Thyroid gland (tissue), 4 donors: ENCODE measurements at places on chromosomes 12 and 14.

- peak; percentile 94 for DNase-seq
These were observed 74.3 kb downstream of the SUSD6 start for GRCh38 chr14:69685716-69686115.

DNA sequence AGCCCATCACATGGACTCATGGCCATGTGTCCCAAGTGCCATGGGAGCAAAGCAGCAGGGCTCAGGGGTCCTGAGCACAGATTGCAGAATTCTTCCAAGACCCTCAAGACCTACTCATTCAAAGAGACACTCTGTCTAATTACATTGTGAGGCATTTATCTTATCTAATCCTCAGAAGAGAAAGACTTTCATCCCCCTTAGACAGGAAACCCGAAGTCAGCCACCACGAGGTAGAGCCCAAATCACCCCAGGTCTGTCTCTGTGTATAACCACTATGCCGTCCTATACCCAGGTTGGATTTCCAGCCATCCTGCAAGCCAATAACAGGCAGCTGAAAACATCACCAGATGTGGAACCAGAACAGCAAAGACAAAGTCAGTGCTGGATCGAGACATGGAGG is 8.9 kb upstream of the BCL11B start:
- no peak for DNase-seq

GRCh38 chr12:83015390-83016217 is 328.9 kb downstream of the TMTC2 start:
- peak; percentile 35 for DNase-seq

- DNase-seq = no peak
These were observed 10.3 kb downstream of the ZBTB39 start for GRCh38 chr12:56995930-56996496.

DNA sequence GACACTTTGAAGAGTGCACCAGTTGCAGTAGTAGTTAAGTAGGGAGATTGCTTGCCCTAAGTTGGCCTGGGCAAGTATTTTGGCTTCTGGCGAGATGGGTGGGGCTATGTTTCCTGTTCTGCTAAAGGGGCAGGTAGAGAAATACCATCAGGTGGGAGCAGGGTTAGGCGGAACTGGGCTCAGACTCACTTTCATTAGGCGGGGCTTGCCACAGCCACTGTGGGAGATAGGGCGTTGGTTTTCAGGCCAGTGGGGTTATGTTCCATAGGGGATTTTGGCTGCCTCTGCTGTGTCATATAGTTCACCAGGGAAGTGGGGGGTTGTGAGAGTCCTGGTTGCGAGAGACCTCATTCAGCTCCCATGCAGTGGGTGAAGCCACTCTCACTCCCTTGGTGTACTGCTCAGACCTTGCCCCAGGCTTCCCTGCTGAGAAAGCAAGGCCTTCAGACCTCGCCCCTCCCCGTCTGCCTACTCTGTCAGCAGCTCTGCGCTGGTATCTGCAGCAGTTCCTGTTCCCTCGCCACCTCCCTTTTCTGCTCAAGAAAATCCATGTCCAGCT is 43.3 kb downstream of the AEBP2 start:
- no peak for DNase-seq

GRCh38 chr12:111269718-111270117 is 99.2 kb downstream of the PHETA1 start:
- no peak for DNase-seq

GRCh38 chr14:20622816-20623291 is 18.6 kb downstream of the OR6S1 start:
- no peak for DNase-seq

DNA sequence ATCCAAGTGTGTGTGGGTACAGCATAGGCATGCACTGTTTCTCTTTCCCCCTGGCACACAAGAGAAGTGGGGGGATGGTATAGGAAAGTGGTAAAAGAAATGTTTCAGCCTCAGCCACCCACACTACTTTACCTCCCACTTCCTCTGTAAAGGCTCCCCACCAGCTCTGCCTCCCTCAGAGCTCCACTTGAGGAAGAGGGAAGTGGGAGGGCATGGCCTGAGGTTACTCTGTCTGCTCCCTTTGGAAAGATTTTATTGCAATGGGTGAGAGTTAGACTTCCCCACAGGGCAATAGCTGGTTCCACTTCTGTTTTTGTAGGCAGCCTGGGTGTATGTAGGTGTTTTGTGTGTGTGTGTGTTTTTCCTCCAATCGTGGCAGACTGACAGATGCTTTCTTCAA is 145.3 kb downstream of the SSPN start:
- no peak for DNase-seq

- no peak for DNase-seq
These were observed 77.7 kb upstream of the GNPNAT1 start for GRCh38 chr14:52868911-52869618.

DNA sequence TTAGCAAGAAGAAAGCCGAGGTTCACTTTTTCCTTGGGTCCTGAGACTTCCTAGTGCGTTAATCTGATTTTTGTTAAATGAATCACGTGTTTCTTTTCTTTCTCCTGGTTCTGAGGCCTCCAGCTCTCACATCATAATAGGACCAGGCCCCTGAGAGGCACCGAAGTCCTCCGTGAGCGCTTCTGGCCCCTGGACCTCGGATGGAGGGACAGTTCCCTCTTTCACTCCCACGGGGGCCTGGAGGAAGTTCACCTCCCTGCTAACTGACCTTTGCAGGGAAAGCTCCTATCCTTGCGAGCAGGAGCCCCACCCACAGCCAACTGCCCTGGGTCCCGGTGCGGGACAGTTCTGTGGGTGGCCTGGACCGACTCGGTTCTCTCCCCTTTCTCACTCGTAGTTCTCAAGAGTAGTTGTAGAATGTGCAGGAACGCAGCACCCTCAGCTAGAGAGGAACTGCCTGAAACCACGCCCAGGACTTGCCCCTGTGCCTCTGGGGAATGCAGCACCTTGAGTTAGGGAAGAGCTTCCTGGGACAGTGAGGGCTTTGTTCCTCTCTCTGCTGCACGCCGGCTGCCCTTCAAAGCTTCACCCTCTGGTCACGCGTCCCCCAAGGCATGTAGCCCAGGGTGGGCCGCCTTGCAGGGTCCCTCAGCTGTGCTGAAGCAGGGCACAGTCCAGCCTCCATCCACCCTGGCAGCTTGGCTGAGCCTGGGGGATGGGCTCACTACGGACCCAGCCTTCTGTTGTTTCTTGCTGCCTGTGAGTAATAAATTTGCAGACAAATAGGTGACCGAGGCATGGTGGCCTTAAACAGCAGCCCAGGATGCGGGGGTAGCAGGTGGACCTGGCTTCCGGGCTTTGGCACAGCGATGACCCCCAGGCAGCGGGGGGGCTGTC is 264.6 kb downstream of the ADGRD1 start:
- peak; percentile 96 for DNase-seq

DNA sequence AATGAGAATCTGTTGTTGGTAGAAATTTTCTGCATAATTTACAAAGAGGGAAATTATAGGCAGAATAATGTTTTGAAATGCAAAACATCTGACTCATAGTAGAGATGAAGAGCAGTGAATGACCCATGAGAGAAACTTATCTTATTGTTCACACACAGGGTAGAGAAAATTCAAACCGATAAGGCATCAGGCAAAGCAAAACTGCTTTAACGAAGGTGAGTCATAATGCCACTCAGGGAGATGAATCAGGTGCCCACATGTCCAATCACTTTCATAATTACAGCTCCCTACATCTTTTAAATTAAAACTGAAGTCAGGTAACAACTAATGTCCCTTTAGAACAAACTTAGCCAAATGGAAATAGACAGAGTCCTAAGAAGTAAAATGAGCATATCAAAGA is 265.6 kb upstream of the GARIN6 start:
- no peak for DNase-seq

DNA sequence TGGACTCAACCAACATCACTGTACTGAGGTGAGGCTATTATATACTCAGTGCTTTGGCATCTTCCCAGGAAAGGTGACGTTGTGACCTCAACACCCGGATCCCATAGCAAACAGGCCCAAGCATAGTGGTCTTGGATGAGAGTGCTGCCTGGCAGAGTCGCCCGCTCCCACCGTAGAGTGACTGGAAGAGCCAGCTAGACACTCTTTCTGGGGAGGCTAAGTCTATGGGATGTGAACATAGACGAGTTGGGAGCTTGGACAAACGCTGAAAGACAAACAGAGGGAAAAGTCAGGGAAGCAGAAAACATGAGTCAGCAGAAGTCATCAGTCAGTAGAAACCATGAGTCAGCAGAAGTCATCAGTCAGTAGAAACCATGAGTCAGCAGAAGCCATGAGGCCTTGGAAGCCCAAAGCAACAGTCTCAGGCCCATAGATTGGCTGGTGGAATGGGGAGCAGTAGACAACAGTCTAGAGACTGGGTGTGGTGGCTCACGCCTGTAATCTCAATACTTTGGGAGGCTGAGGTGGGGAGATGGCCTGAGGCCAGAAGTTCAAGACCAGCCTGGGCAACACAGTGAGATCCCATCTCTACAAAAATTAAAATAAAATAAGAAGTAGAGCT is 66.4 kb upstream of the MAP1LC3B2 start:
- peak; percentile 1 for DNase-seq
